Breast epithelium (tissue), 4 donors: ENCODE measurements at places on chromosomes 6 and 20. TPM values are rescaled to one million over a fixed set of nuclear protein-coding genes. Genes with fewer than 3 reads are reported as not detected.
A peak's percentile ranks its signal among the peaks of the same experiment; 100 is the strongest.

The ADAM33 gene
- 29.4 TPM for total RNA-seq

The COL19A1 gene
- total RNA-seq, result 0.15 TPM

The C4B gene
- 323 TPM for total RNA-seq

The B3GAT2 gene
- not detected for total RNA-seq

The UST gene
- total RNA-seq, result 13.2 TPM

The LZTS3 gene
- total RNA-seq, result 11.3 TPM

The SLC22A2 gene
- total RNA-seq, result not detected

The SLPI gene
- 30.6 TPM for total RNA-seq

The OLIG3 gene
- total RNA-seq, result not detected

The TBX18 gene
- total RNA-seq, result 8.8 TPM

The SYNDIG1 gene
- 0.15 TPM for total RNA-seq

The ACSS2 gene
- total RNA-seq, result 137 TPM

The CDH4 gene
- under 0.01 TPM for total RNA-seq

The CTAGE9 gene
- not detected for total RNA-seq

DNA sequence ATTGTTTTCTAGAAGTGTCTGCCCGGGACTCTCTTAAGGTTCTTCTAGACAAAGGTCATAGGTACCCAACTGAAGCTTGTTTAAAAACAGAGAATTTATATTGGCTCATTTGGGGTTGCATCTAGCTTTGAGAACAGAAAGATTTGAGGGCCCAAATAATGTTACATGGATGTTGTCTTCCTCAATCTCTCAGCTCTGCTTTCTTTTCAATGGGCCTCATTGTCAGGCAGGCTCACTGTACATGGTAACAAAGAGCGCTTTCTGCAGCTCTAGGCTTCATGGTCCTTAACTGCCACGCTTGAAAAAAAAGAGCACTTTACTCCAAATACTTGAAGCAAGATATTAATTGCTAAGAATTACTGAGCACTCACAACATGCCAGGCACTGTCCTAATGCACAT lies 22.2 kb downstream of the NHLRC1 start:
- no peak overlapping the region for H3K4me3 ChIP-seq
- no peaks in the 10 kb centered on the region for H3K4me1 ChIP-seq
- DNase-seq, result no peak

DNA sequence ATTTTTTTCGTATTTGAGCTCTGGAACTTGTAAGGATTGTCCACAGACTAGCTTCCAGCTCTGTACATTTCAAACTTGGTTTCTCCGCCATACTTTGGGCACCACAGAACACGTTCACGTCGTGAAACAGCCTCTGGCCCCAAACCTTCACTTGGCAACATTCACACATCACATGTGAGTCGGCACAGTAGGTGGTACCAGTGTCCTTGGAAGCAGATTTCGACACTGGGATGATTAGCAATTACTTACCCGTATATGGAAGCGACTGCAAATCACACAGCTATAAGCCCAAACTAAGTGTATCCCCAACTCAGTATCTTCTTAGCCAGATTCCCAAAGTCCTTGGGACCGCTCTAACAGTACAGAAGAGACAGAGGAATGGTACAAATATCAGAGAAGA lies 60.2 kb downstream of the MAFB start:
- H3K4me3 ChIP-seq, result no peak overlapping the region
- H3K4me1 ChIP-seq, result no peaks in the 10 kb centered on the region
- no peaks in the 10 kb centered on the region for H3K27me3 ChIP-seq
- H3K27ac ChIP-seq, result no peak overlapping the region
- no peaks in the 10 kb centered on the region for H3K36me3 ChIP-seq
- DNase-seq, result no peak

- H3K4me1 ChIP-seq, result no peaks in the 10 kb centered on the region
- H3K4me3 ChIP-seq, result no peak overlapping the region
- H3K36me3 ChIP-seq, result no peaks in the 10 kb centered on the region
- no peaks in the 10 kb centered on the region for H3K27me3 ChIP-seq
- no peak overlapping the region for H3K27ac ChIP-seq
- no peak for DNase-seq
These were observed 89.9 kb downstream of the TULP4 start for GRCh38 chr6:158402184-158402583.

DNA sequence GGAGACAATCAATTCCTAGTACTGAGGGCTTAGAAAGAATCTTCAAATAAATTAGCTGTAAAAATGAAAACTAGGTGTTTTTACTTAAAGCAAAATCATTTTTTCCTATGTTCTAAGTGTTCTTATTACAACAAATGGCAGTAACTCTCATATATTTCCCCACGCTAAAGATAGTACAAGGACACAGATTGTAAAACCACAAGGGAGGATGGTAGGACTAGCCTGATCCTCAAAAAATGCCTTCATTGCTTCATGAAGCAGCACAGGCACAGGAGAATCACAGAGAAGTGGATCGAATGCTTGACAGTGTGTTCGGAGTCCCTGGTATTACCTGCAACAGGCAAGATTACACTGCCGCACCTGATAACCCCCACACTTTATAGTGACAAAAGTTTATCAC lies 58.5 kb downstream of the SAMD3 start:
- no peak for DNase-seq
- no peaks in the 10 kb centered on the region for H3K27me3 ChIP-seq
- H3K4me1 ChIP-seq, result no peaks in the 10 kb centered on the region
- no peak overlapping the region for H3K4me3 ChIP-seq

DNA sequence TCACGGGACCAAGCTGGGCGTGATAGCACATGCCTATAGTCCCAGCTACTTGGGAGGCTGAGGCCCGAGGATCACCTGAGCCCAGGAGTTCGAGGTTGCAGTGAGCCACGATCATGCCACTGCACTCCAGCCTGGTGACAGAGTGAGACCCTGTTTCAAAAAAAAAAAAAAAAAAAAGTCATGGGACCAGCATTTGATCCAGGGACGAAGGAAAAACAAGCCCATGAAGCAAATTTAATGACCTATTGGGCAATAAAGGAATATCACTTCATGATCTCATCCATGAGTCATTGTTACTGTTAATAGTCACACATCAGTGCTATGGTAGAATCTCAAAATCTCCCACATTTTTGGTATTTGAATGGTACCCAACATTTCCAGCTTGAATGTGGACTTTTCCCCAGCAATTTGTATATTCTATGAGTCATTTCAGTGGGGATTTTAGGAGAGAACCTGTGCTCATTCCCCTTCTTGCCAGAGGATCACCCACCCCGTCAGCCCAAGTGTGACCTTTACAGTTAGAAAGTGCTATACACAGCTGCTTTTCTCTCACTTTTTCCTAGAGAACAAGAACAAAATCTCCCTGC lies 8.5 kb upstream of the SOD2 start:
- H3K27ac ChIP-seq, result peak overlapping the region; percentile 85
- no peaks in the 10 kb centered on the region for H3K4me1 ChIP-seq
- DNase-seq, result no peak
- no peaks in the 10 kb centered on the region for H3K36me3 ChIP-seq
- H3K27me3 ChIP-seq, result no peaks in the 10 kb centered on the region

DNA sequence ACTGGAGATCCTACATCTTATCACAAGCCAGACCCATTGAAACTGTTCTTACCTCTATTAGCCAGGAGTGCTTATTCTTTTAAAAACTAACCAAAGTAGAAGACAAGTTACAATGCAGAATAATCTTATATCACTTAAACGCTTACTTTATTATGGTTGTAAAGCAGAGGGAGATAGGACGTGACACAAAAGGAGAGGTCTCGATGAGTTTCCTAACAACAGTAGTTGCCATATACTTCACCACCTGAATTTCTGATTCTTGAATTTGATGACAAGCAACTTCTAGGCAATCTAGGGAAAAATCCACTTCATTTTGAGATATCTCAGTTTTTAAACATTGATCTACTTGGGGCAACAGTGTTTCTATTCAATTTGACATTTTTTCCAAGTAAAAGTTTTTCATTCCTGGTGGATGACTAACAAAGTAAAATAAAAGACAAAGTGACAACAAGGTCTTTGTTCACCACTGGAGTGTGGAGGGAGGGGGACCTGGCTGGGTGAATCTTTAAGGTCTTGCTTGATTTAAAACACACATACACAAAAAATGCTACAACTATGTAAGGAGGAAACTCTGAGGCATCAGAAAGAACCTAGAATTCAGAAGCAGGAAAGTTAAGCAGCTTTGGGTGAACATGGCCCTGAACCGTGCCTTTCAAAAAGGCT lies 110.9 kb downstream of the SMLR1 start:
- no peaks in the 10 kb centered on the region for H3K4me1 ChIP-seq
- no peaks in the 10 kb centered on the region for H3K36me3 ChIP-seq
- H3K27me3 ChIP-seq, result no peaks in the 10 kb centered on the region
- H3K4me3 ChIP-seq, result no peak overlapping the region
- DNase-seq, result no peak

DNA sequence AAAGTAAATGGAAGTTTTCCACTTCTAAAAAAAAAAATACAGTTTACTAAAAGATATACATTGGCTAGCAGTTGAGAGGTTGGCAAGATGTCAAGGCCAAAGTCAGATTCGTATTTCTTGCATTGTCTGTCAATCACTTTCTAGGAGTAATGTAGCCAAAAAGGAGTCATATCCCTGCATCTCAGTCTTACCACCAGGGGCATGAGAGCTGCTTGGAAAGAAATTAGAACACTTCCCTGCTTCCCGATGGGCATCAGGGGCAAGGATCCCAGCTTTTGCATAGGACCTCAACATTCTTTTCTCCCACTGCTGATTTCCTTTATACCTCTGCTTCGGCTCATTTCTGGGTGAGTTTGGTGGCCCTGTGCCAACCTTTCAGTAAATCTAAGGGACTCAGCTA lies 581.0 kb upstream of the MAP3K7 start:
- no peak for DNase-seq
- no peak overlapping the region for H3K4me3 ChIP-seq
- H3K27ac ChIP-seq, result no peak overlapping the region
- no peaks in the 10 kb centered on the region for H3K4me1 ChIP-seq
- no peaks in the 10 kb centered on the region for H3K36me3 ChIP-seq

GRCh38 chr6:113967777-113968176 lies 3.2 kb downstream of the HDAC2 start:
- H3K4me3 ChIP-seq, result no peak overlapping the region
- H3K27me3 ChIP-seq, result no peaks in the 10 kb centered on the region
- H3K36me3 ChIP-seq, result no peaks in the 10 kb centered on the region
- H3K27ac ChIP-seq, result no peak overlapping the region
- no peak for DNase-seq

GRCh38 chr6:155317186-155317585 lies 2.9 kb upstream of the TFB1M start:
- DNase-seq, result no peak
- H3K27ac ChIP-seq, result no peak overlapping the region
- H3K4me3 ChIP-seq, result no peak overlapping the region
- H3K27me3 ChIP-seq, result no peaks in the 10 kb centered on the region

GRCh38 chr6:121920616-121921015 lies 478.8 kb upstream of the HSF2 start:
- no peak overlapping the region for H3K27ac ChIP-seq
- no peaks in the 10 kb centered on the region for H3K36me3 ChIP-seq
- H3K27me3 ChIP-seq, result no peaks in the 10 kb centered on the region
- no peak for DNase-seq
- no peaks in the 10 kb centered on the region for H3K4me1 ChIP-seq

GRCh38 chr20:38547288-38548085 lies 33.5 kb upstream of the ADIG start:
- H3K27ac ChIP-seq, result no peak overlapping the region
- no peak for DNase-seq
- H3K36me3 ChIP-seq, result no peaks in the 10 kb centered on the region
- H3K27me3 ChIP-seq, result no peaks in the 10 kb centered on the region
- no peaks in the 10 kb centered on the region for H3K4me1 ChIP-seq

- H3K4me1 ChIP-seq, result peaks cover 4% of the 10 kb centered on the region
- H3K36me3 ChIP-seq, result no peaks in the 10 kb centered on the region
- peak overlapping the region; percentile 89 for H3K4me3 ChIP-seq
- no peaks in the 10 kb centered on the region for H3K27me3 ChIP-seq
- H3K27ac ChIP-seq, result no peak overlapping the region
- DNase-seq, result no peak
These were observed 735 bp upstream of the SLC23A2 start for GRCh38 chr20:5002077-5002413.

DNA sequence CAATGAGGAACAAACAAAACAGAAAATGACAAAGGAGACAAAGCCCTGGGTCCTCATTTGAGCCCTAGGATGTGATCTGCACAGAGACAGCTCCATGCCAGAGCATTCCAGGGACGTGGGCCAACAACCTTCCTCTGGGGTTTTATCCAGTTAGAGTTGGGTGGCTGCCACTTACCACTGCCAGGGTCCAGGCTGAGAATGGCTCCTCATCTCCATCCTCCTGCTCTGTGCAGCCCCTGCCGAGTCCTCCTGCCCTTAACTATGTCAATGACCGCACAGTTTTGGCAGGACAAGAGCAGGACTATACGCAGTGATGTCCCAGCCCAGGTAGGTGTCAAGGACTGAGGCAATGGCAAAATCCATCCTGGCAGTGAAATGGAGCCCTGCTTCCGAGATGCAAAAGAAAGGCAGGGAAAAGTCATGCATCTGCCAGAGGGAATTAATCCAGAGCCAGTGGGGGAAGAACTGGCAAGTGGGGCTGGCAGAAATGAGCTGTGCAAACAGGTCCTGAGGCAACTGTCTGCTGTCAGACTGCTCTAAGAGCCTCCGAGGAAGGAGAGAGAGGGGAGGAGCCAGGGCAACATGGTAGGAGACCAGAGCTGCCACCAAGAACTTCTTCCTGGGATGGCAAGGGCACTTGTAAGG lies 449.4 kb downstream of the PTPRT start:
- H3K36me3 ChIP-seq, result no peaks in the 10 kb centered on the region
- H3K27me3 ChIP-seq, result no peaks in the 10 kb centered on the region
- peak overlapping the region; percentile 7 for H3K4me3 ChIP-seq
- H3K4me1 ChIP-seq, result peaks cover 7% of the 10 kb centered on the region
- no peak for DNase-seq

DNA sequence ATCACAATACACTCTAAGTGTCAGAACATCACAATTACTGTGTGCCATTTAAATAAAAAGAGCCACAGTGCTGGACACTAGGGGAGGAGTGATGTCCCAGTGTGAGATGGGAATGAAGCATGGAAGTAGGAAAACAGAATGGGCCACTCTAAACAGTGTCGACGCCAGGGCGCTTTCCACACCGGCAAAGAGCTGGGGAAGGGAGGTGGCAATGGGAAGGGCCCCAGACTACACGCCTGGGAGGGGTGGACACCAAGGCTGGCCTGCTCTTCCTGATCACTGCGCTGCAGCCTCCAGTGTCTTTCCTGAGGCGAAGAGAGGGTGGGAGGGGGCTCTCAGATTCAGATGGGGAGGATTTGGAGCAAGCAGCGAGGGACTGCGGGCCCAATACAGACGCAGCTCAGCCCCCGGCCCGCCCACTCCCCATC lies 75.9 kb downstream of the ERMARD start:
- H3K27ac ChIP-seq, result no peak overlapping the region
- no peak overlapping the region for H3K4me3 ChIP-seq
- no peaks in the 10 kb centered on the region for H3K27me3 ChIP-seq
- no peaks in the 10 kb centered on the region for H3K36me3 ChIP-seq
- no peak for DNase-seq

GRCh38 chr20:57943291-57943690 lies 233.5 kb upstream of the PMEPA1 start:
- no peaks in the 10 kb centered on the region for H3K36me3 ChIP-seq
- no peaks in the 10 kb centered on the region for H3K4me1 ChIP-seq
- H3K27ac ChIP-seq, result no peak overlapping the region
- DNase-seq, result no peak
- H3K27me3 ChIP-seq, result no peaks in the 10 kb centered on the region
- H3K4me3 ChIP-seq, result no peak overlapping the region

GRCh38 chr6:137769797-137770362 lies 97.2 kb upstream of the TNFAIP3 start:
- no peaks in the 10 kb centered on the region for H3K27me3 ChIP-seq
- H3K27ac ChIP-seq, result no peak overlapping the region
- no peak overlapping the region for H3K4me3 ChIP-seq
- no peaks in the 10 kb centered on the region for H3K4me1 ChIP-seq

- no peaks in the 10 kb centered on the region for H3K27me3 ChIP-seq
- DNase-seq, result no peak
- no peak overlapping the region for H3K4me3 ChIP-seq
- no peaks in the 10 kb centered on the region for H3K4me1 ChIP-seq
These were observed 418.3 kb upstream of the POU3F2 start for GRCh38 chr6:98416027-98416426.
